Inflammatory macrophage treated with lipopolysaccharide for 4 hours (primary cell): ENCODE measurements at places on chromosomes 4 and X.

- DNase-seq: no peak
Measured at GRCh38 chr4:146814750-146815149, 130.9 kb downstream of the TTC29 start.

GRCh38 chr4:107996949-107997788 is 7.5 kb downstream of the HADH start:
- DNase-seq: no peak

- DNase-seq: no peak
Measured at GRCh38 chr4:95087657-95088455, 330.1 kb downstream of the BMPR1B start.

- DNase-seq: peak; percentile 39
Measured at GRCh38 chrX:153925387-153925738, 701 bp downstream of the ARHGAP4 start.

GRCh38 chr4:37757761-37758160 is 68.7 kb upstream of the PGM2 start:
- DNase-seq: peak; percentile 40

DNA sequence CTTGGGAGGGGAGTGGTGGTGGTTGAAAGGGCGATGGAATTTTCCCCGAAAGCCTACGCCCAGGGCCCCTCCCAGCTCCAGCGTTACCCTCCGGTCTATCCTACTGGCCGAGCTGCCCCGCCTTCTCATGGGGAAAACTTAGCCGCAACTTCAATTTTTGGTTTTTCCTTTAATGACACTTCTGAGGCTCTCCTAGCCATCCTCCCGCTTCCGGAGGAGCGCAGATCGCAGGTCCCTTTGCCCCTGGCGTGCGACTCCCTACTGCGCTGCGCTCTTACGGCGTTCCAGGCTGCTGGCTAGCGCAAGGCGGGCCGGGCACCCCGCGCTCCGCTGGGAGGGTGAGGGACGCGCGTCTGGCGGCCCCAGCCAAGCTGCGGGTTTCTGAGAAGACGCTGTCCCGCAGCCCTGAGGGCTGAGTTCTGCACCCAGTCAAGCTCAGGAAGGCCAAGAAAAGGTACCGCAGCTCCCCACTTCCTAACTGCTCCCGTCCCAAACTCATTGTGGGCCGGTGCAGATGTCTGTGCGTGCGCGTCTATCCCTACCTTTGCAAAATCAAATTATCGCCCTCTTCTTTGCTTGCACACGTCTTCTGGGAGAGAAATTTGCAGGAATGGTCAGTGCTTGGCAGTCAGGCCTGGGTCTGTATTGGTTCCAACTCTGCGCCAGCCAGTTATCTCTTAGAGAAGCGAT is 533 bp downstream of the IL15 start:
- no peak for DNase-seq

- DNase-seq: peak; percentile 49
Measured at GRCh38 chr4:99847362-99847976, 30.8 kb downstream of the DAPP1 start.

GRCh38 chrX:44913656-44914531 is 40.9 kb downstream of the KDM6A start:
- no peak for DNase-seq

DNA sequence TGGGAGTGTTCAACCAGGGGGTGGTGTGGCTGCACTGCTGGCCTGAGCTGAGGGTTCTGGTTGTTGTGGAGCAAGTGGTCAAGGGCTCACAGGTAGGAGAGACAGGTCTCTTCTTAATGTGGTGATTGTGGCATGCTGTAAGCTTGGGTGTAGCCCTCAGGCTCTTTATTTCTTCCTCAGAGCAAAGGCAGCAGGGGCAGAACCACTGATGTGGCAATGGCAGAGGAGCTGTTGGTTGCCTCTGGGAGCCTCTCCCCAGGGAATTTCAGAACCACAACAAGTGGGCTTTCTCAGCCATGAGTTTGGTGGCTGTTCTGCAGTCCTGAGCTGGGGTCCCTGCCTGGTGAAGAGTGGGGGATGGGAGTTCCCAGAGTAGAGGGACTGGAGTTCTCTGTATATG is 1017.2 kb downstream of the SH3BGRL start:
- DNase-seq: no peak

DNA sequence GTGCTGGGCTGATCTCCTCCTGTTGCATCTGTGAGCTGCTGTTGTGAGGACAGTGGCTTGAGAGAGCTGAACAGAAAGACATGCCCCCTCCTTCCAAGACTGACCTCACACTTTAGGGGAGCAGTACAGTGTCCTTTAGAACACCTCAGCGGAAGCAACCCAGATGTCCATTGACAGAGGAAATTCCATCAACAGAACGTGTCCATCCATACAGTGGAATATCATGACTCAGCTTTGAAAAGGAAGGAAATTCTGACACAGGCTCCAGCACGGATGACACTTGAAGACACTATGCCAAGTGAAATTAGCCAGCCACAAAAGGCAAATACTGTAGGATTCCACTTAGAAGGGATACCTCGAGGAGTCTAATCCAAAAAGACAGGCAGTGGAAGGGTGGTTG is 103.5 kb downstream of the GPR143 start:
- no peak for DNase-seq

GRCh38 chrX:7280520-7280919 is 132.6 kb upstream of the PUDP start:
- no peak for DNase-seq

- no peak for DNase-seq
Measured at GRCh38 chr4:4532371-4533154, 9.3 kb downstream of the STX18 start.

- DNase-seq: no peak
Measured at GRCh38 chr4:48081196-48081595, 52.9 kb downstream of the TXK start.

DNA sequence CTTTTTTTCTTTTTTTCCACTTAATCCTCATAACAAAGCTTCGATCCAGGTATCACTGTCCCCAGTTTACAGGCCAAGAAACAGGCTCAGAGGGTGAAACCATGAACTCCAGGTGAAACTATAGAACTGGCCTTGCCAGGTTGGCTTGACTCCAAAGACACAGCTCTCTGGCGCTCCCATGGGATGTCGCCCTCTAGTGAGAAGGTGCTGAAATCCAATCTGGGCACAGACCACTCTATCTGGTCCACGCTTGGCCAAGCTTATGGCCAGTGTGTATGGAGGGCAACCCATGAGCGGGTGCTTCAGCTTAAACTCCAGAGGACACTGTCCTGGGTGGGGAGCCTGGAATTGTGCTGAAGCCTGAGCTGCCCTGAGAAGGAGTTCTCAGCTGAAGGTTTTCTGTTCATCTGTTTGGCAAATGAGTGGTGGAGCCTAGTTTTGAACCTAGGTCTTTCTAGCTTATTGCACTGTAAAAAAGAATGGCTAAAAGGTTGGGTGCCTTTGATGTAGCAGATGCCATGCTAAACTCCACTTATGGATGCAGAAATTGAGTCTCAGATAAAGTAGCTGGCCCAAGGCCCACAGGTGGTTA is 70.5 kb downstream of the SEL1L3 start:
- no peak for DNase-seq

DNA sequence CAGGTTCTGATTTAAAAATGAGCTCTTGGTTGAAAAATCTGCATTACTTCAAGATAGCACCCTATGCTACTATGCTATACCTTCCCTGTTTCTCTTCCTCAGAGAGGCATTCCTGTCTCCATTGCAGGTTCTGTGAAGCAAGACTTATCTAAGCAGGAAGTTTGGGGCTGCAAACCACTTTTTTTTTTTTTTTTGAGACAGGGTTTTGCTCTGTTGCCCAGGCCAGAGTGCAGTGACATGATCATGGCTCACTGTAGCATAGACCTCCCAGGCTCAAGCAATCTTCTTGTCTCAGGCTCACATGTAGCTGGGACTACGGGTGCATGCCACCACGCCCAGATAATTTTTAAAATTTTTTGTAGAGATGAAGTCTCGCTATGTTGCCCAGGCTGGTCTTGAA is 4.0 kb upstream of the CCNG2 start:
- no peak for DNase-seq

GRCh38 chr4:25160714-25161592 is 704 bp upstream of the SEPSECS start:
- DNase-seq: no peak

- no peak for DNase-seq
Measured at GRCh38 chr4:98643755-98644154, 14.7 kb downstream of the TSPAN5 start.

DNA sequence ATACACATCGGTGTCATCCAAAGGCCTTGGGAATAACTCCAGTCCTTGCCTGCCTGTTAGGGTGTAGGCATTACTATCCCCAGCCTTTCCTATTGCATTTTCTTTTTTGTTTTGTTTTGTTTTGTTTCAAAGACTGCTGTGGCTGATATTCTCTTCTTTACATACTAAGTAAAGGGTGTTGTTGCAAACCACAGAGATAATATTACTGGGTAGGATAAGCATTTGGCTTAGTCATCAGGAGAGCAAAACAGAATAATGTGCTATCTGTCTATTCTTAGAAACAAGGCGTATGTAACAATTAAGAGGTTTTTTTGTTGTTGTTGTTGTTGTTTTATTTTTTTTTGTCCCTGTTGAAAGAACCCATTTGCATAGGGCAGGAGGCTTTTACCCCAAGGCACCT is 41.8 kb downstream of the UGT2B28 start:
- DNase-seq: no peak

DNA sequence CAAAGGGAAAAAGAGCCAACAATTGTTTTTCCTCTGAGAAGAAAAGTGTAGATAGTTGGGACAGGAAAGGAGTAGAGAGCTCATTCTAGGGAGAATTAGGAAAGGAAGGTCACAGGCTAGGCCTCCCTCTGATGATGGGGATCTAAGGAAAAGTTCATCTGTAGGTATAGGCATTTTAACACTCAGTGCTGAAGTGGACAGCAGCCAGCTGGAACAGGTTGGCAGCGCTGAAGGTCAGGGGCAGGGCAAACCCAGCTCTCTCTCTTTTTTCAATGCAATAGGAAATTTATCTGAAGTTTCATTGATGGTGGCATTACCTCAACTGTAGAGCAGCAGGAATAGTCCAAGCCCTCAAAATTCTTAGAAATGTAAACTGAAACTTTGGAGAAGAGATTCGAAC is 98.5 kb upstream of the ETNPPL start:
- no peak for DNase-seq

DNA sequence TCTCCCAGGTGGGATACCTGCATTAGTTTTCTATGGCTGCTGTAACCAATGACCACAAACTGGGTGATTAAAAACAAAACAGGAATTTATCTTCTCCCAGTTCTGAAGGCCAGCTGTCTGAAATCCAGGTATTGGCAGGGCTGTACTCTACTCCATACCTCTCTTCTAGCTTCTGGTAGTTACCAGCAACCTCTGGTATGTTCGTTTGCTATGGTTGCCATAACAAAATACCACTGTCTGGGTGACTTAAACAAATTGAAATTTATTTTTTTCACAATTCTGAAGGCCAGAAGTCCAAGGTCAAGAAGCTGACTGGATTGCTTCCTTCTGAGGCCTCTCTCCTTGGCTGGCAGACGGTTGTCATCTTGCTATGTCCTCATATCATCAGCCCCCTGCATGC is 642.1 kb upstream of the TENM3 start:
- DNase-seq: no peak

DNA sequence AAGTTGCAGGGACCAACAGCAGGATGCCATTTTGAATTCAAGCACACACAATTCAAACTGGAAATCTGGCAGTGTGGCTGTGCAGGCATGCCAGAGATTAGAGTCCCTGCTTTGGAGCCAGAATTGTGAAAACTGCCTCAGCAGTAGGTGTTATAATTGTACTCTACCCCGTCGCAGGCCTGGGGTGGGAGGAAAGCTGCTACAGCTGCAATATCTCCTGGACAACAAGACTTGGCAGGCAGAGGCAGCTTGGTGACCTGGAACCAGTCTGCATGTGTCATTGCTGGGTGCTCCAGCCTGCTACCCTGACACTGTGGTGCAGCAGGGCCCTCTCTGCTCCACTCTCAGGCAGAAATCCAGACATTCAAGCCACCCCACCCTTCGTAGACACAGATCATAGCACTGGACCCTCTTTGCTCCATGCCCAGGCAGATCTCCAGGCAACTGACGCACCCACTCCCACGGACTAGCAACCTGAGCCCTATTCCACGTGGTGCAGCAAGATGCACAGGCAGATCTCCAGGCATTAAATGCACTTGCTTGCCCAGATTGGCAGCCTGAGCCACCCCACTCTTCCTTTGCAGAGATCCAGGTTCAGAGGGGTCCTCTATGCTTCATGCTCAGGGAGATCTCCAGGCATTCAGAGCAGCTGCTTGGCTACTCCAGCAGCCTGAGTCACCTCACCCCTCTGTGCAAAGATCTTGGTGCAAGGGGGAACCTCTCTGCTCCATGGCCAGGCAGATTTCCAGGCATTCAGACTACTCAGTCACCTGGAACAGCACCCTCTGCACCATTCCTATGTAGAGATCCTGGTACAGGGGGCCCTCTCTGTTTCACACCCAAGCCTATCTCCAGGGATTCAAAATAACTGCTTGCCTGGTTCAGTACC is 140.5 kb downstream of the LRBA start:
- no peak for DNase-seq

- DNase-seq: no peak
Measured at GRCh38 chr4:139955600-139955999, 198.4 kb downstream of the MAML3 start.

DNA sequence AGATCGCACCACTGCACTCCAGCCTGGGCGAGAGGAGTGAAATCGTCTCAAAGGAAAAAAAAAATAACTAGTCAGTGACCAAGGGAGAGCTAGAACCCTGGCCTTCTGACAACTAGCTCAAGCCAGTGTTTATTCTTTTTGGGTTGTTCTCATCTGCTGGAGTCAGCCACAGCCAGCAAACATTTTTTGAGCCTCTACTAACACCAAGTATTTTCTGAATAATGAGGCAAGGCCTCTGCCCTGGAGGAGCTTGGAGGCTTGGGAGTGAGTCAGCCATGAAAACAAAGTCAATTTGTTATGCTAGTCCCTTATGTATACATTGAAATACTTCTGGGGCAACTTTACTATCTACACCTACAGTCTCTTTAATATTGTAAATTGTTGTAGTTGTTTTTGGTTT is 46.5 kb downstream of the TMA16 start:
- DNase-seq: no peak

GRCh38 chr4:89216866-89217265 is 90.7 kb downstream of the GPRIN3 start:
- no peak for DNase-seq

- DNase-seq: peak; percentile 52
Measured at GRCh38 chrX:155819966-155820491, 61.1 kb upstream of the VAMP7 start.

- DNase-seq: no peak
Measured at GRCh38 chr4:127335732-127336131, 297.0 kb upstream of the INTU start.
